ENCODE measurements at places on chromosomes 1 and 21.

DNA sequence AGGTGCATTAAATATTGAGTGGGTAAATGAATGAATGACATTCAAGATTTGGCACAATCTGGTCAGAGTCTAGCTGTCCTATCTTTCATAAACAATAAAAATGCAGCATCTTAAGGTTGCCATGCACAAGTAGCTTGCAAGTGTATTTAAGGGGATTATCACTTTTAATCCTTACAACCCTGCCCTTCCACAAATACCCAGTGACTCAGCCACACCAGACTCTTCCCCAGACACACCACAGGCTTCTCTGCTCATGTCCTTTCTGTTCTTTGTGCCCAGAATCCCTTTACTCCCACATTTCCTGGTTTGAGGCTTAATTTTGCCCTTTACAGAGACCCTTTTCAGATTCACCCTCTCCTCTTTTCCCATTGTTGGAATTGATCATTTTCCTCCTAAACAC is 59.8 kb downstream of the KIRREL1 start:
- DNase-seq = no peak

DNA sequence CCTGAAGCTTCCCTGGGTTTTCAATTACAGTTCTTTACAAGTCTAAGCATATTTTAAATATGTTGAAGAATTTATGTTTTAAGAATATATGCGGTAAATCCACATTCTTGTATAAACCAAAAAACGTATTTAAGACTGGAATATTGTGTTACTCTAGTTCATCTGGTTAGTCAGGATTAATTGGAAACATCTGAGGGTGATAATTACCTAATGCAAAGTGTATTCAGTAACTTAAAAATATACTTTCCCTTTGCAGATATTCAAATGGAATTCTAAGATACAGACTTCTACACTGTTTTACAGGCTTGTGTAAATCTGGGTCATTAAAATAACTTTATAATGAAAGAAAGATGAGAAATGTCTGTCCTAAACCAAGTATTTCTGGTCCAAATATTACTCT is 302.0 kb downstream of the VAV3 start:
- no peak for DNase-seq

- no peak for DNase-seq
Measured at GRCh38 chr1:92095874-92096273, 15.7 kb downstream of the BTBD8 start.

DNA sequence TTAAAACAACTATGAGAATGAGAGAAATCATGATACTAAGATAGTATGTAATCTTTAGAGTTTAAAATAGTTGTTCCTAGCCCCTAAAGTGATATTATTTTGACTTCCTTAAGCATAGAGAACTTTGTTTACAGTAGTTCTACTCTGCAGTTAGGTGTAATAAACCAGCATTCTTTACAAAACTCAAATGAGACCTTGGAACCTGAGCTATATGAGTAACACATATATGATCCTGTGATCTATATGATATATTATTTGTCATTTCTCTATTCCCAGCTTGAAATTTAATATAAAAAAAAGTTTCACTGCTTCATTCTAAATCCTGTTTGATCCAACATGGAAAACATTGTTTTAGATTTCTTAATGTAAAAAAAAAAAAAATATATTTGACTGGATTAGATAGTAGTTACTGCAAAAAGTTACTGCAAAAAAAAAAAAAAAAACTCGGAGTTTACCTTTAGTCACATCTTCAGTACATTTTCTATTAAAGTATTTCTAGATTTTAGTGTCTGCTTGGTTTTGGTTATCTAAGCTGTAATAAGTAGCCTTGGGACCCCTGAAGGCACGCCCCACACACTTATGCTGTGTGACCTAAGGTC is 463.8 kb downstream of the USP25 start:
- no peak for DNase-seq

- DNase-seq = no peak
Measured at GRCh38 chr1:29800522-29800956, 564.2 kb downstream of the PTPRU start.

DNA sequence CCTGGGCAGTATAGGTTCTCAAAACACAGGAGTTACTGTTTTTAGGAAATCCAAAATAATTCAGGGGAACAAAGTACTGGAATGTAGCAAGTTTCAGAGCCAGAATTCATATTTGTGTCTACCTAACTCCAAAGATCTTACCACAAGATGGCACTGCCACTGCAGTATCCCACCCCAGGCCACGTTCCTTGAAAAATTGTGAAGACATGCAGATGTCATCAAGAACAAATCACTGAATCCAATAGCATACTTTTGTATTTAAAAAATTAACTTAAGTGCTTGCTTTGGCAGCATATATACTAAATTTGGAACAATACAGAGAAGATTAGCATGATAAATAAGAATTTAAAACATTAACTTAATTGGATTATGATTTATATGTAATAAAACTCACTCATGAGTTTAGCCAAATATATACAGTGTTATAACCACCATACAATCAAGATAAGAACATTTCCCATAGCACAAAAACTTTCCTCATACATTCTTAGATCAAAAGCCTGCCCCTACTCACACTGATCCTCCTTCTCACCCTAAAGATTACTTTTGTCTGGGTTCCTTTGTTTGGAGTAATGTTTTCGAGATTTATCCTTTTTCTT is 209.9 kb downstream of the FAF1 start:
- DNase-seq = no peak

- DNase-seq = no peak
Measured at GRCh38 chr1:72516826-72517225, 234.5 kb upstream of the NEGR1 start.

- DNase-seq = no peak
Measured at GRCh38 chr1:150575072-150575489, 4.3 kb downstream of the MCL1 start.

- DNase-seq = no peak
Measured at GRCh38 chr1:212752252-212752933, 39.2 kb downstream of the NSL1 start.

- peak; percentile 84 for DNase-seq
Measured at GRCh38 chr1:151157067-151157531, 650 bp downstream of the TNFAIP8L2 start.

DNA sequence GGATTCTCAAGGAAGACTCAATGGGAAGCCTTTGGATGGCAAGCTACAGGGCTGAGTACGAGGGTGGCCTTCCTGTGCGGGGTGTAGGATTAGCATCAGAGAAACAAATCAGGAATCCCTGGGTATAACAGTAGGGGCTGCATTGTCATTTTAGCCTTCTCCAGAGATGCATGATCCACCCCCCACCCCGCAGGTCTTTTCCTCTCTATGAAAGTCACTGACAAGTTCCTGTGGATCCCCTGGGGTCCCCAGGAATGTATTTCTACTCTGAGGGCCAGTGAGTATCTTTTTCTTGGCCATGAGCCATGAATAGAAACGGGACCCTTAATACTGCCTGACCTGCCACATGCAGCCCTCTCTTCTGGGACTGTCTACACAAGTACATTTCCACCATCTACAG is 473.0 kb upstream of the VAMP3 start:
- DNase-seq = no peak

DNA sequence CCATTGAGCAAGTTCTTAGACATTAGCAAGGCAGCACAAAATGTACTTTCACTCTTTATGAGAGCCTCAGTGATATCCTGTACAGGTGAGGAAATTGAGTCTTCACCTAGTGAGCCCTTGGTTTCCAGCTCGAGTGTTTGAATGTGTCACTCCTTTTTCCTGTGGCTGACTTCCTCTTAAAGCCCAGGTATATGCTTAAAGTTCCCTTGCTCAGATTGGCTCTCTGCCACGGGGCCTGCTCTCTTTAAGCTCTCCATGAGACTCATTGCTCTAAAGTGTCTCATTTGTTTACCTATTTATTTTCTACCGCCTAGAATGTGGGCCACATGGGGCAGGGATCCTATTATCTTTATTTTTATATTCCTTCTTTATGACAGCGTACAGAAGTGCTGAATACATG is 324.9 kb downstream of the SIPA1L2 start:
- DNase-seq = no peak

- DNase-seq = no peak
Measured at GRCh38 chr1:216812966-216813365, 89.7 kb upstream of the ESRRG start.

DNA sequence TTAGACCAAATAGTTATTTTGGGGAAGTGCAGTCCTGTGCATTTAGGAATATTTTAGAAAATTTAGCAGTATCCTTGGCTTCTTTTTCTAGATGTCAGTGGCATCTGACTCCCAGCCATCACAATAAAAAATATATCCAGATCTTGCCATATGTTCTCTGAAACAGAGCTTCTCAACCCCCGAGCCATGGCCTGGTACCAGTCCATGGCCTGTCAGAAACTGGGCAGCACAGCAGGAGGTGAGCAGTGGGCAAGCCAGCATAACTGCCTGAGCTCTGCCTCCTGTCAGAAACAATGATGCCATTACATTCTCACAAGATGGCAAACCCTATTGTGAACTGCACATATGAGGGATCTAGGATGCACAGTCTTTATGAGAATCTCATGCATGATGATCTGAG is 480.0 kb downstream of the LRRIQ3 start:
- DNase-seq = no peak

- DNase-seq = no peak
Measured at GRCh38 chr1:118984722-118985639, 3.2 kb downstream of the TBX15 start.
